T-helper 17 cell (primary cell): ENCODE measurements at places on chromosomes 3 and 15. TPM values are rescaled to one million over a fixed set of nuclear protein-coding genes. Genes with fewer than 3 reads are reported as not detected.

Gene BCL2A1
- 23.3 TPM for total RNA-seq

DNA sequence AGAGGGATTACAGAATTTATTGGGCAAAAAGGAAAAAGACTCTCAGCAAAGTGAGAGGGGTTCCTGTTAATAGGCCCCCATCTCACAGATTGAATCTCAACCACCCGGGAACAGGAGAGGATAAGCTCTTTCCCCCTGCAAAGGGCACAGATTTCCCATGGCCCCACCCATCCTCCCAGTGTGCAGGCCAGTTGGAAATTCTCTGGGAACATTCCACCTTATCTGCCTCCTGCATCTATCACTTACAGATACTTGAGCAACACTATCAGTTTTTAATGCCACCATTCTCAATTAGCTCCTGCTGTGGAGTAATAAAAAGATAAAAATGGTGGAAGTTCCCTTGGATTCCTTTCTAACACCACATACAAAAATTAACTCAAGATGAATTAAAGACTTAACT lies 350.0 kb upstream of the BCHE start:
- no peak overlapping the region for H3K4me3 ChIP-seq
- H3K36me3 ChIP-seq: no peaks in the 10 kb centered on the region
- H3K27me3 ChIP-seq: no peaks in the 10 kb centered on the region
- no peaks in the 10 kb centered on the region for H3K4me1 ChIP-seq
- DNase-seq: no peak
- H3K27ac ChIP-seq: no peak overlapping the region

DNA sequence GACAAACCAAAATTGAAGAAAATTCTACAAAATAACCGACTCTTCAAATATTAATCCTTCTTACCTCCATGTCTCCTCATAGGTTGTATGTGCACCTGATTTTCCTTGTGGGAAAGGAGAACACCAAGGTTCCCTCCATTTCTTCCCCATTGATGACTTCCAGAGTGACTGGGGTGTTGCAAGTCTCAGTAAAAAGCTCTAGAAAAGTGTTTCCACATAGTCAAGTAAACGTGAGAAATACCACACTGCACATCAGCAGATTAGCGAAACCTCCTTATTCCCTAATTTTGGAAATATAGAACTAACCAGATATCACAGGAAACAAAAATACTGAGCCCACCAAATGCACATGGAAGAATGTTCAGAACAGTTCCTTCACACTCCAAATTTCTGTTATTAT lies 4.9 kb upstream of the RPN1 start:
- peak overlapping the region; percentile 59 for H3K4me3 ChIP-seq
- H3K27ac ChIP-seq: no peak overlapping the region
- H3K27me3 ChIP-seq: no peaks in the 10 kb centered on the region
- DNase-seq: no peak

GRCh38 chr15:80697075-80697685 lies 2.1 kb downstream of the ABHD17C start:
- no peak for DNase-seq
- H3K4me1 ChIP-seq: peaks cover 23% of the 10 kb centered on the region
- no peaks in the 10 kb centered on the region for H3K27me3 ChIP-seq
- peak overlapping the region; percentile 45 for H3K4me3 ChIP-seq
- no peak overlapping the region for H3K27ac ChIP-seq
- no peaks in the 10 kb centered on the region for H3K36me3 ChIP-seq

Gene MESP2
- total RNA-seq: not detected

DNA sequence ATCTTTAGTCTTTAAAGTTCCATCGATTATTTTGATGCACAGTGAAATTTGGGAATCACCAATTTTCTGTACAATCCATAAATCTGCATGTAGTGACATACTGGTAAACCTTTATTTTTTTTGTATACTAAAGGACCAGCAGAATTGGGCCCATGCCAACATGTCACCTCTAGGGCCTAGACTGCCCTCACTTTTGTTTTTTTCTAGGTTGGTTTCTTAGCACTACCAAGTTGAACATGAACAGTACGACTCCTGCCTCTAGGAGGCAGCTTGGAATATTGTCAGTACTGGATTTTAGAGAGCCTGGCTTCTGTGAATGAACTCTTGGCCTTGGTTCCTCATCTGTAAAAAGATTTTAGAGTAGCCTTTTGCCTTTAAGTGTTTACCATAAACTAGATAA lies 32.3 kb downstream of the NKIRAS1 start:
- H3K27me3 ChIP-seq: no peaks in the 10 kb centered on the region
- no peak overlapping the region for H3K27ac ChIP-seq
- H3K36me3 ChIP-seq: peaks cover 3% of the 10 kb centered on the region
- peaks cover 6% of the 10 kb centered on the region for H3K4me1 ChIP-seq
- no peak overlapping the region for H3K4me3 ChIP-seq

GRCh38 chr3:179322286-179323196 lies at the start of gene ZNF639:
Gene ZNF639 (plus strand): TSS chr3:179323031. CDS start chr3:179328294, 5,263 bp downstream.
- H3K27ac ChIP-seq: peak within 1 kb of the TSS; percentile 96
- peak; percentile 83 for DNase-seq
- H3K27me3 ChIP-seq: no peaks in the 10 kb centered on the region
- peak within 1 kb of the TSS; percentile 91 for H3K4me3 ChIP-seq
- H3K4me1 ChIP-seq: peaks cover 24% of the 10 kb centered on the region

DNA sequence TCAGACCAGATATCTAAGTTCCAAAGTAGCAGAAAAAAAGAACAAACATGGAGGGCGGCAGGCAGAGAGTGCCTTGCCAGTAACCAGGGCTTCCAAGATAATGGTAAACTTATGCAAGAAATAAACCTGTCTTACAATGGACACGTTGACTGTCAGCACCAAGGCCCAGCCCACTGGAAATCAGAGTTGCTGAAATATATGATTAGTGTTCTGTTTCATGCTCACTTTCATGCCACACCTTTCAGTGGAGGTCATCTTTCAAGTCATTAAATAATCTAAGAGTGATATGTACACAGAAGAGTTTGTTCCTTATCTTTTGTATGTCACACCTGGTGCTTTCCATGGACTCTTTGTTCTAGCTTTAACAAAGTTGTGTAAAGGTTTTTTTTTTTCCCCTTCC lies 358.1 kb downstream of the MECOM start:
- no peaks in the 10 kb centered on the region for H3K36me3 ChIP-seq
- peaks cover 5% of the 10 kb centered on the region for H3K27me3 ChIP-seq
- no peaks in the 10 kb centered on the region for H3K4me1 ChIP-seq
- H3K4me3 ChIP-seq: no peak overlapping the region
- H3K27ac ChIP-seq: no peak overlapping the region
- no peak for DNase-seq

GRCh38 chr3:43632269-43632733 lies 10.5 kb upstream of the ANO10 start:
- H3K27me3 ChIP-seq: peaks cover 8% of the 10 kb centered on the region
- H3K4me1 ChIP-seq: no peaks in the 10 kb centered on the region
- no peaks in the 10 kb centered on the region for H3K36me3 ChIP-seq
- H3K4me3 ChIP-seq: no peak overlapping the region
- no peak for DNase-seq
- H3K27ac ChIP-seq: no peak overlapping the region

DNA sequence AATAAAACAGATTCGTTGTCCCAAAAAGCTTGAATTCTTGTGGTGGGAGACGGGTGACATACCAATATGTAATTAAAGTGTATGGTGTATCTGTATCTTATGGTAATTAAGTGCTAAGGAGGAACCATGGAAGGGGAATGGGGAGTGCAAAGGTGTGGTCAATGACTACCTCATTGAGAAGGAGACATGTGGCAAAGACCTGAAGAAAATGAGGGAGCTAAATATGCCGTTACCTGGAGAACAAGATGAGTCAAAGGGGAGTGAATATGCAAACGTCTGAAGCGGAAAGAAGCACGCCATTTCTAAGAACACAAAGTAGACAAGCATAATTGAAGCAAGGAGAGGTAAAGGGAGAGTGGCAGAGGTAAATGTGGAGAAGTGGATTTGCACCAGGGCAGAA lies 115.7 kb downstream of the SI start:
- no peaks in the 10 kb centered on the region for H3K36me3 ChIP-seq
- H3K27ac ChIP-seq: no peak overlapping the region

DNA sequence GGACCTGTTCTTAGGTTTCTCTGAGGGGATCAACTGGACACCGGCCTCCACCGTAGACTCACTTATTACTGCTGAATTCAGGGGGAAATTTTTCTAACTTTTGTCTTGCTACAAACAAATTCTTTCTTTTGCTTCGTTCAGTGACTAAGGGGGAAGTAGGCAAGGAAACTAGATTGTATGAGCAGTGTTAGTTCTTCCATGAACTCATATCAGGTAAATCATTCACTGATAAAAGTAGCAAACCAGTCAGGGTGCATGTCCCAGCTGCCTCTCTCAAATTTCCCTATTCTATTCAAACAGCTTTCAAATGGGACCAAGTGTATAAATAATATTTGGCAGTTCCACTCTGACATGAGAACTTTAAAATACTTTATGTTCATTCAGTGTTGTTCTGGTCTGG lies 7.3 kb upstream of the CCDC13 start:
- DNase-seq: no peak
- peaks cover 2% of the 10 kb centered on the region for H3K4me1 ChIP-seq
- H3K27ac ChIP-seq: no peak overlapping the region
- no peak overlapping the region for H3K4me3 ChIP-seq
- no peaks in the 10 kb centered on the region for H3K36me3 ChIP-seq

DNA sequence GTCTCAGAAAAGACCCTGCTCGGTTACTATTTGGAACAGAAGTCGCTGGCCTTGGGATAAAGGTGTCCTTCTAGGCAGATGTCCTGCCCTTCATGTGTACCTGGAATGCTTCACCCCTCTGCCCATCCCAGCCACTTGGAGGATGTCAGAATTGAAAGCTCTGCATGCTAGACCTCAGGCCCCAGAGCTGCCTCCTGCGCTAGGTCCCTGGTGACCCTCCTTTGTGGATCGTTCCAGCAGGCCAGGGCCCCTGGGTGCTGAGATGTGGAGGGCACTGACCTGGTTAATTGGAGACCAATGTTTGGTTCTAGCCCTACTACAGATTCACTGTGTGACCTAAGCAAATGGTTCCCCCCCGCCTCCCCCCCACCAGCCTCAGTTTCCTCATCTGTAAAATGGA lies 2.7 kb upstream of the CTSH start:
- H3K36me3 ChIP-seq: no peaks in the 10 kb centered on the region
- peaks cover 27% of the 10 kb centered on the region for H3K4me1 ChIP-seq
- no peaks in the 10 kb centered on the region for H3K27me3 ChIP-seq
- no peak overlapping the region for H3K27ac ChIP-seq
- no peak for DNase-seq

DNA sequence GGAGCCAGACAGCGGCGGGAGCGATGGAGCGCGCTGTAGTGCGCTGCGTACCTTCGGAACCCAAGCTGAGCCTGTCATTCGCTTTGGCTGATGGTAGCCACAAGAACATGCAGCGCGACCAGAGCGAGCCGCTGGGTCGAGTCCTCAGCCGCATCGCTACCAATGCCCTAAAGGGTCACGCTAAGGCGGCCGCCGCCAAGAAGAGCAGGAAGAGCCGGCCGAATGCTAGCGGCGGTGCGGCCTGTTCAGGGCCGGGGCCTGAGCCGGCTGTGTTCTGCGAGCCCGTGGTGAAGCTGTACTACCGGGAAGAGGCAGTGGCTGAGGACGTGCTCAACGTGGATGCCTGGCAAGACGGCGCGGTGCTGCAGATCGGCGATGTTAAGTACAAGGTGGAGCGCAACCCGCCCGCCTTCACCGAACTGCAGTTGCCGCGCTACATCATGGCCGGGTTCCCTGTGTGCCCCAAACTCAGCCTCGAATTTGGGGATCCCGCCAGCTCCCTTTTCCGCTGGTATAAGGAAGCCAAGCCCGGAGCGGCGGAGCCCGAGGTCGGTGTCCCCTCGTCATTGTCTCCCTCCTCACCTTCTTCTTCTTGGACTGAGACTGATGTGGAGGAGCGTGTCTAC lies 498 bp downstream of the PDE12 start:
- peak; percentile 21 for DNase-seq
- H3K27me3 ChIP-seq: no peaks in the 10 kb centered on the region
- H3K36me3 ChIP-seq: no peaks in the 10 kb centered on the region

GRCh38 chr3:187852842-187853730 lies 107.8 kb upstream of the BCL6 start:
- no peaks in the 10 kb centered on the region for H3K36me3 ChIP-seq
- no peak overlapping the region for H3K4me3 ChIP-seq
- no peak overlapping the region for H3K27ac ChIP-seq
- H3K4me1 ChIP-seq: no peaks in the 10 kb centered on the region
- no peak for DNase-seq

DNA sequence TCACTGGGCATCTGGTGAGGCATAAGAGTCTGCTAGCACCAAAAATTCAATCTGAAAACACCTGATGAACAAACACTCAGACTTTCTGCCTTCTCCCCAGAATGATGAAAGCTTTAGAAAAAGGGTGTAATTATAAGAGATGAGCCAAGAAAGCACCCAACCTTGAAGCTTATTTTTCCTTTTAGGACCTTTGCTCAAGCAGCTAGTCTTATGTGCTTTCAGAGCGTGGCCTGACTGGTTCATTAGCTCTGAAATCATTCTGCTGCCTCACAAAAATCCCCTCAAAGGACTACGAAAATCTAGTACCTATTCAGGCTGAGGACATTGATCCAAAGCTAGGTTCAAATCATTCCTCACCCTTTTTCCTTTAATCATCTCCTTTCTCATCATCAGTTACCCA lies 662.3 kb downstream of the MAGI1 start:
- H3K4me3 ChIP-seq: no peak overlapping the region
- DNase-seq: no peak
- H3K36me3 ChIP-seq: no peaks in the 10 kb centered on the region
- H3K27ac ChIP-seq: no peak overlapping the region

Gene GPR27
- total RNA-seq: 1.0 TPM

Gene CCR2
- total RNA-seq: 12.4 TPM

Gene SPATA12
- not detected for total RNA-seq

Gene LIPH
- total RNA-seq: 0.32 TPM

- H3K27me3 ChIP-seq: no peaks in the 10 kb centered on the region
- DNase-seq: no peak
- H3K27ac ChIP-seq: no peak overlapping the region
- no peak overlapping the region for H3K4me3 ChIP-seq
- peaks cover 3% of the 10 kb centered on the region for H3K36me3 ChIP-seq
Measured at GRCh38 chr3:177713928-177714900, 516.9 kb upstream of the TBL1XR1 start.

GRCh38 chr15:41309226-41309905 lies 23.0 kb downstream of the OIP5 start:
- no peak overlapping the region for H3K27ac ChIP-seq
- H3K4me1 ChIP-seq: peaks cover 6% of the 10 kb centered on the region
- H3K36me3 ChIP-seq: no peaks in the 10 kb centered on the region
- no peaks in the 10 kb centered on the region for H3K27me3 ChIP-seq
- no peak overlapping the region for H3K4me3 ChIP-seq

Gene CYP8B1
- not detected for total RNA-seq

Gene TNFAIP8L3
- total RNA-seq: not detected

Gene TMEM44
- 0.94 TPM for total RNA-seq
